ENCODE measurements at places on chromosomes 2 and 18. TPM values are rescaled to one million over a fixed set of nuclear protein-coding genes. Genes with fewer than 3 reads are reported as not detected.

Gene IL36A
- not detected for total RNA-seq

Gene ASPRV1
- 1.8 TPM for total RNA-seq

Gene TGFA
- 4.5 TPM for total RNA-seq

Gene AMER3
- total RNA-seq, result not detected

Gene ERICH2
- not detected for total RNA-seq

Gene LRRTM4
- total RNA-seq, result not detected

Gene RTP5
- total RNA-seq, result 1.3 TPM

Gene LMAN2L
- 7.8 TPM for total RNA-seq

Gene SMYD5
- 44.5 TPM for total RNA-seq

Gene CNTNAP5
- total RNA-seq, result not detected

Gene DSG1
- not detected for total RNA-seq

GRCh38 chr2:231717281-231718171 is 9.2 kb downstream of the PTMA start:
- no peak for DNase-seq

GRCh38 chr2:38578832-38579231 is 23.9 kb downstream of the HNRNPLL start:
- no peak for DNase-seq

GRCh38 chr2:205427112-205427511 is 255.2 kb upstream of the NRP2 start:
- DNase-seq, result no peak

- DNase-seq, result no peak
These were observed 66.1 kb downstream of the BAZ2B start for GRCh38 chr2:159550231-159550630.

GRCh38 chr18:62525608-62526007 is 2.8 kb downstream of the ZCCHC2 start:
- no peak for DNase-seq

GRCh38 chr18:75638776-75639471 is 211.4 kb upstream of the SMIM21 start:
- DNase-seq, result no peak

DNA sequence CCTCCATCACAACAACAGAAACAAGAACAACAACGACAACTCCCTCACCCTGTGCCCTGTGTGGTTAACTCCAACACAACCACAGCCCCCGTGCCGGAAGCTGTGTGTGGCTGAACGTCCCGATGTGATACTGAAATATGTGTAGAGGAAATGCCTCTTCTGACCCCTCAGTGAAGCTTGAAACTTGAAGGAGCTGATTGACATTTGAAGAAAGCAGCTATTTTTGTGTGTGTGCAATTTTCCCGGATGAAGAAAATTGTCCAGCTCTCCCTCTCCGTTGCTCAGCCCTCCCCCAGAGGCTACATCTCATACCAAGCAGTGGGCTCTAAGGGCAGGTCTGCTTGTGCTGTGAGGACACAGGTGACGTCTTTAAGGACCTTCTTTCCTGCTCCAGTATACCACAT is 173.8 kb downstream of the ICOS start:
- DNase-seq, result peak; percentile 57

DNA sequence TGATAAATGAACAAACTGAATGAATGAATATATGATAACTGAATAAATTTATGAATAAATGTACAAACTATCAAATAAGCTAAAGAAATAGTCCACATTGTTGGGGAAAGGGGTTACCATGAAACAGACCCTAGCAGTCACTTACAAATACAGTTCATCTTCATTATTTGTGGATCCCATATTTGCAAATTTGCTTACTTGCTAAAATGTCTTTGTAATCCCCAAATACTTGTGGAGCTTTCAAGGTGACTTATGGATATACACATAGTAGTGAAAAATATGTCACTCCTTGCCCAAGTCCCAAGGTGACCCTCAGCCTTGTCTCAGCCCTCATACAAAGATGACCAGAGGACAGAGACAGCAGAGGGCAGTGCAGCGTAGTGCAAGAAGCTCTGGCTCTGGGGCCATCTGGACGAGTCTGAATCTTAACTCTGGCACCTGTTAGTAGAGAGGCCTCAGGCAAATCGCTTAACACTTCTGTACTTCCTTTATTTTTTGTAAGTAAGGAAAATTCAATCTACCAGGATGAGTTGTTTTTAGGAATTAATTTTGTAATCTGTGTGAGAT is 3.1 kb downstream of the PAIP2B start:
- DNase-seq, result no peak

DNA sequence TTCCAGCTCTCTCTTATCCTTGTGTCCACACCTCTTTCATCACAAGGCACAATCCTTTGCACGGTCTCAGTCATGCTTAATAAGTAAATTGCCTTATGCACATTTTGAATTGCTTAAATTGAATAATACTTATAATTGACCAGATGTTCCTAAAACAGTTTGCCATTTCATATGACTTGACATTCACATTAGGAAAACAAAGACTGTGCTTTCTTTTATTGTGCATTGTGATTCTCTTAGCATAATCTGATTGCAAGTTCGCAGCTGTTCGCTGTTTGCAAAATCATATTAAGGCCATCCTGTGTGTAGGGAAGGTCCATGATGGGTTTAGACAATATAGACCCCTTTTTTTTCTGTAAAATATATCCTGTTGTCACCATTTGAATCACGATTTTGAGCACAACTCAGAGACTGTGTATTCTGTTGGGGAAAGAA is 75.6 kb downstream of the RNF144A start:
- DNase-seq, result no peak

DNA sequence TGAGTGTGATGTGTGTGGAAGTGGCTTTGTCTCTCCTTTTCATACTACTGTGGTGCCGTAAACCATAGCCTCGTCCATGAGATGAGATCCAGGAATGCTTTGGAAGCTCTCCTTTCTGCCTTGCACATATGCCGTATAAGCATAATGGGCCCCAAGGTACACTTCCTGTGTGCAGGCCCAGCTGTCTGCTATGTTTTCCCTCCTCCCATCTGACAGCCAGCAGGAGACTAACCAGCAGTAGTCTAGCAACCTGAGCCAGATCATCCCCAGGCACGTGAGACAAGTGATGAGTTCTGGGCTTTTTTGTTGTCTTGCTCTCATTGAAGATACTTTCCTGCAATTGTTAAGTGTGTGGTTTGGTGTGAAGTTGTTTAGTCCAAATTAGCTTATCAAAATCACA is 555.5 kb upstream of the LRRTM4 start:
- DNase-seq, result no peak

GRCh38 chr2:602571-603359 is 74.4 kb downstream of the TMEM18 start:
- no peak for DNase-seq

DNA sequence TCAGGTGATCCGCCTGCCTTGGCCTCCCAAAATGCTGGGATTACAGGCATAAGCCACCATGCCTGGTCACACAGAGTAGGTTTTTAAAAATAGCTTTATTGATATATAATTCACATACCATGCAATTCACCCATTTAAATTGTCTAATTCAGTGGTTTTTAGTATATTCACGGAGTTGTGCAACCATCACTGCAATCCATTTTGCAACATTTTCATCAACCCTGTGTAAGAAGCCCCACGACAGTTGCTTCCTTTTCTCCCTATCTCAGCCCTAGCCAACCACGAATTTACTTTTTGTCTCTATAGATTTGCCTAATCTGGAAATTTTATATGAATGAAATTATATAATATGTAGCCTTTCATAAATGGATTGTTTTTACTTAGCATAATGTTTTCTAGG is 266.4 kb downstream of the NAPG start:
- DNase-seq, result no peak

DNA sequence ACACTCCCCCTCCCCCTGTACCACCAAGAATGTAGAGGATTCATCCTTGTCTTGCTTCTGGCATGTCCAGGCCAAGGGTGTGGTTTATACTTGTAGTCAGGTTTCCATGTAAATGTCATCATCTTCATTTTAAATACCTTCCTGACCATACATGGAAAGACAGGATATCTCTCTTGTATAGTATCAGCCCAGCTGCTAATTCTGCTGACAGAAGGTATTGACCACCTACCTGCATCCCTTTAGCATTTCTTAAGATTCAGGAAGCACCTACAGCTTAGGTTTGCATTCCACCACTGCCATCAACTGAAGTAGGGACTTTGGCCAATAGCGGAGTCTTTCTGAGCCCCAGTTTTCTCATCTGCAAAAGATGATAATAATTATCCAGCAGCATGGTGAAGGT is 22.9 kb upstream of the FSHR start:
- DNase-seq, result no peak

GRCh38 chr2:25926984-25927756 is 48.9 kb upstream of the ASXL2 start:
- DNase-seq, result no peak

DNA sequence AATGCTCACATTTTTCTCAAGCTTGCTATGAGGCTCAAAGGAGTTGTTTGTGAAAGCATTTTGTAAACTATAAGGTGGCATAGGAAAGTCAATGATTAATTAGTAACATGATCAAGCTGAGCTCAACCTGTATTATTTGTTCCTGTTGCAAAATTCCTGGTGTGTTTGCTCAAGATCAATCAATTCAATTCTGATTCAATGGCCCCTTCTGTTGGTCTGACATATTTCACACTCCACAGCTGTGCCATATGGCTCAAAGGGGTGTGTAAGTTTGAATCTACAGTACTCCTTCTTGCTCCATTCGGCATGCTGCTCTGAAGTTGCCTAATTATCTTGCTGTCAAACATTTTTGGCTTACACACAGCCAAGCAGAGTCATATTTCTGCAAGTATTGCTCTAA is 341.6 kb upstream of the LRP1B start:
- no peak for DNase-seq

DNA sequence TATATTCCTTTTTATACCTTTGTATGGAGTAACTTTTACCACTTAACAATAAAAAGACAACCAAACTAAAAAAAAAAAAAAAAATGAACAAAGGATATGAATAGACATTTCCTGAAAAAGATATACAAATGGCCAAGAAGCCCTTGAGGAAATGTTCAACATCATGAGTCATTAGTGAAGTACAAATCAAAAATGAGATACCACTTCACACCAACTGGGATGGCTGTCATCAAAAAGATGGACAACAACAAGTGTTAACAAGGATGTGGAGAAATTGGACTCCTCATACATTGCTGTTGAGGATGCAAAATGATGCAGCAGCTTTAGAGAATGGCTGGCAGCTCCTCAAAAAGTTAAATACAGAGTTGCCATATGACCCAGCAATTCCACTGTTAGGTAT is 22.6 kb upstream of the SCYGR2 start:
- no peak for DNase-seq

- no peak for DNase-seq
These were observed 128.9 kb downstream of the HDAC4 start for GRCh38 chr2:239271882-239272281.

GRCh38 chr2:237061356-237061755 is 24.3 kb upstream of the COPS8 start:
- DNase-seq, result no peak

GRCh38 chr2:162301151-162301804 is 17.2 kb downstream of the IFIH1 start:
- peak; percentile 49 for DNase-seq

DNA sequence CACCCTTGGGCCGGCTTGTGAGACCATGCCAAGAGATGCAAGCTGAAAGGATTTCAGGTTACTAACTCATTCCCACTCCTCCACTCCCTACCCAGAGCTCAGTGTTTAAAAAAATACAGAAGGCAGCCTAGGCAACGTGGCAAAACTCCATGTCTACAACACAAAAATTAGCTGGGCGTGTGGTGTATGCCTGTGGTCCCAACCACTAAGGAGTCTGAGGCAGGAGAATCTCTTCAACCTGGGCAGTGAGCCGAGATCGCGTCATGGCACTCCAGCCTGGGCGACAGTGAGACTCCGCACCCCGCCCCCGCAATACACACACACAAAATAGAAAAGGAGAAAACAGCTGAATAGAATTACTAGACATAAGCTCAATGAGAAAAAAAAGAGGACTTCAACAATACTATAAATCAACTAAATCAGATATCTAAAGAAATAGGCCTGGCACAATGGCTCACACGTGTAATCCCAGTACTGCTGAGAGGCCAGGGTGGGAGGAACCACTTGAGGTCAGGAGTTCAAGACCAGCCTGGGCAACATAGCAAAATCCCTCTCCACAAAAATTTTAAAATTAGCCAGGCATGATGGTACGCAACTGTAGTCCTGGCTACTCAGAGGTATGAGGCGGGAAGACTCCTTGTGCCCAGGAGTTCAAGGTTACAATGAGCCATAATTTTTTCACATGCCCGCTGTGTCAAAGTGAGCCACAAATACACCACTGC is 10.1 kb downstream of the IWS1 start:
- no peak for DNase-seq

DNA sequence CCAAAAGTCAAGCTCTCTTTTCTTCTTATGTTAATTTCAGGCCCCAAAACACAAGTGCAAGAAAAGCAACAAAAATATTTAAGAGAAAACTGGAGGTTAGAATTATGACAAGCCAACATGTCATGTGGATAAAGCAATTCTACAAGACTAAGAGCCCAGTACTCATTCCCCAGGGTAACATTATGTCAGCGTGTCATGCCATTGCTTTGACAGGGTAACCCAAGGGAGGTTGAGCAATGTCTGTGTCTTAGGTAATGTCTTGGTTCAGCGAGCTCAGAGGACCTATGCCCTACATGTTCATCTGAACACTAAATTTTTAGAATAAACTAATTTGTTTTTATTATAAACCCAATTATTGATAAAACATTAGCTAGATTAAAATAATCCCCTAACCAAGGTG is 173.2 kb upstream of the ZNF804A start:
- DNase-seq, result no peak

DNA sequence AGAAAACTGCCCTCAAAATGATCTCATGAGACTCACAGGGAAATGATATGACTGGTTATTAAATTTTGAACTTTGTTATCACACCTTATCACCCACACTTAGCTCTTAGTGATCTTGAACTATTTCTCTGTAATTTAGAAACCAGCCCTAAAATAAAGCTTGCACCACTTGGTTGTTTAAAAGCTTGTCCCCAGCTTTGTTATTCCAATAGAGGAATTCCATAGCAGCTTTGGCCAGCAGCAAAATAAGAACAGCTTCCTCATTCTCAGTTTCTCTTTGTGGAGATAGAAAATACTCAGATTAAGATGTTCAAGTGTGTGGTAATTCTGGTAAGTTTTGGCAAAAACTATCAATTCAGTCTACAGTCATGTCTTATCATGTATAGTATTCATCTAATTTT is 54.4 kb upstream of the CCDC68 start:
- no peak for DNase-seq

GRCh38 chr2:143942486-143942885 is 577.4 kb downstream of the ZEB2 start:
- no peak for DNase-seq

DNA sequence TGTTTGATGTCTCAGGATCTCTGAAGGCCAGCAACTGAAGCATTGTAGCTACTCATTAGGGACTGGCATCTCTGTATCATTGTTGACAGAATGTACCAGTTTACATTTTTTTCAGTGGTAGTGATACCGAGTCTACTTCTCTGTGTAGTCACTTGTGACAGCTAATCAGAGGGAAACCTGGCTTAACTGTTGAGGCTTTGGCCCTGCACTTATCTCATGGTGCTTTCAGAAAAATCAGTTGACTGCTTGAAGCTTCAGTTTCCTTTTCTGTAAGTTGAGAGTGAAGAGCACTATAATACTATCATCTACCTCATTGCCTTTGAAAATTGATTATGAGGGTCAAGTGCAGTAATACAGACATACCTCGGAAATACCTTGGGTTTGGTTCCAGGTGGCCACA is 90.0 kb downstream of the COMMD1 start:
- no peak for DNase-seq

- DNase-seq, result no peak
These were observed 39.4 kb upstream of the LPIN2 start for GRCh38 chr18:3052411-3052758.
